ENCODE measurements at places on chromosomes 5 and 9.
A peak's percentile ranks its signal among the peaks of the same experiment; 100 is the strongest.

DNA sequence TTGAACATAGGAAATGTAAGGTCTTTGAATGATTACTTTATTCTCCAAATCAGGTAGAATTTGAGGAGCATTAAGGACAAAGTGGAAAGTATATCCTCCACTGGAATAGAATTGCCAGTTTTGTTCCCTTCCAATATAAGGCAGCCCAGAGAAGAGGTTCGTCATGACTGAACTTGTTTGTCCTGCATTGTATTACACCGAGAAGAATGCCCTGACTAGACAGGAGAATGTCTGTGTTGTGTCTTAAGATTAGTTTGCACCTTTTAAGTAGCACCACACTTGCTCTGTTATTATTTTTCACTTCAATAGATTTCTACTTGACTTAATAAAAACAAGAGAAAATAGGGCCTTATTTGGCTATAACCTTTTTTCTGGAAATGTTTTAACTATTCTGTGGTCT, 586.2 kb upstream of the PTGER4 start:
- no peak for DNase-seq

DNA sequence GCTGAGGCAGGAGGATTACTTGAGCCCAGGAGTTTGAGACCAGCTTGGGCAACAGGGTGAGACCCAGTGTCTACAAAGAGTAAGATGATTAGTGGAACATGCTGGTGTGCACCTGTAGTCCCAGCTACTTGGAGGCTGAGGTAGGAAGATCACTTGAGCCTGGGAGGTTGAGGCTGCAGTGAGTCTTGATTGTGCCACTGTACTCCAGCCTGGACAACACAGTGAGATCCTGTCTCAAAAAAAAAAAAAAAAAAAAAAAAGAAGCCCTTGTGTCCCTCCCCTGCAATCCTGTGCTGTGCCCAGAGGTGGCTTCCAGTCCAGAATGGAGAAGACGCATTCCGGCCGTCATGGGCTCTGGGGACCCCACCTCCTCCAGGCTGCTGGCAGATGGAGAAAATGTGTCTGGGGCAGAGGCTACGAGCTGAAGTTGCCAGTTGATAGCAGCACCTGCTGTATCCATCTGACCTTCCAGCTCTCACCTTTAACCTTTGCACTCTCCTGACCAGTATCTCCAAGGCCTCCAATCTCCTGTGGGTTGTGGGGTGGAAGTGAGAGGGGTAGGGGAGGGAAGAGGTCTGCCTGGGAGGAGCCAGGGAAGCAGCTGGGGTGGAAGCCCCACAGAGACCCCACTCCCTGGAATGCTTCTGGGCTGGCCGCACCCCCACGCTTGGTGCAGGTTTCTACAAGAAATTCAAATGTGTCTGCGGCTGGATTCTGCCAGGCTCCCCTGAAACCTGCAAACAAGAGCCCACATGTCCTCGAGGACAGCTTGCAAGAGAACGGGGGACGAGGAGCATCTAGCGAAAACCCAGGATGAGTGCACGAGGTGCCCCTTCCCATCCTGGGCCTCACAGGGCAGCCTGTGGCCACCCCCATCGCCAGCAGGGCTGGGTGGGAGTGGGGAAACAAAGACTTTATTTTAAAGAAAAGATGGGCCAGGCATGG, 148.3 kb upstream of the IER5L start:
- no peak for DNase-seq

DNA sequence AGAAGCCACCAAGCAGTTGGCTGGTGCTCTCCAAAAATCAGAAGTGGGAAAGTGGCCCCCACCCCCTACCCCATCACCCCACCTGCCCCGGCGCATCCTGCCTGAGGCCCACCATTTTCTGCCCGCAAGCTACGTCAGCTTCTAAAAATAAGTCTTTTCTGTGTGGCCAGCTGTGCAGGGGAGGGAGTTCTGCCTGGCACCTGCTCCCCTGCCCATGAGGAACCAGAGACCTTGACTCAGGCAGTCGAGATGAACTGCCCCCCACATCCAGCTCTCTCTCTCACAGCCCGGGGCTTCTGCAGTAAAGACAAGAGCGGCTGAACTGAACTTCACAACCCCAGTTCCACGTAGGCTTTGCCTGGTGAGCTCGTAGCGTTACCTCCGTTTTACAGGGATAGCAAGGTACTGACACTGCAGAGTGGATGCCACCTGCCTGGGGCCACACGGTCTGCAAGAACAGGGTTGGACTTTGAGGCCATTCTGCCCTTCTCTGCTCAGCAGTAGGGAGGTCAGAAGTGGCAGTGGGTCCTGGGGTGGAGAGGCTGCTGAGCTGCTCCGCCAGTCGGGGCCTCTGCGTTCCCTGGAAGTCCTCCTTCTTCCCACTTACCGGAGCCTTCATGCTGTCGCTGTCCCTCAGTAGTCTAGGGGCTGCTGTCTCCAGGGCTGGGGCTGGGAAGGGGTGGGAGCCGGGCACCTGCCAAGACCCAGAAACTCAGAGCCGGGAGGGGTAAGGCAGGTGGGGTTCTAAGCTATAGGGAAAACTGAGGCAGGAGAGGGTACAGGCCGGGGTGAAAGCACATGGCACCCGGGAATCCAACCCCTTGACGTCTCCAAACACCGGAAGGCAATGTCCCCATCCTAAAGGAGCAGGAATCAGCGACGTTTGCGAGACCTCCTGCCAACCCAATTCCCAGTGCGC, 781 bp downstream of the ST6GALNAC4 start:
- DNase-seq: peak; percentile 90

DNA sequence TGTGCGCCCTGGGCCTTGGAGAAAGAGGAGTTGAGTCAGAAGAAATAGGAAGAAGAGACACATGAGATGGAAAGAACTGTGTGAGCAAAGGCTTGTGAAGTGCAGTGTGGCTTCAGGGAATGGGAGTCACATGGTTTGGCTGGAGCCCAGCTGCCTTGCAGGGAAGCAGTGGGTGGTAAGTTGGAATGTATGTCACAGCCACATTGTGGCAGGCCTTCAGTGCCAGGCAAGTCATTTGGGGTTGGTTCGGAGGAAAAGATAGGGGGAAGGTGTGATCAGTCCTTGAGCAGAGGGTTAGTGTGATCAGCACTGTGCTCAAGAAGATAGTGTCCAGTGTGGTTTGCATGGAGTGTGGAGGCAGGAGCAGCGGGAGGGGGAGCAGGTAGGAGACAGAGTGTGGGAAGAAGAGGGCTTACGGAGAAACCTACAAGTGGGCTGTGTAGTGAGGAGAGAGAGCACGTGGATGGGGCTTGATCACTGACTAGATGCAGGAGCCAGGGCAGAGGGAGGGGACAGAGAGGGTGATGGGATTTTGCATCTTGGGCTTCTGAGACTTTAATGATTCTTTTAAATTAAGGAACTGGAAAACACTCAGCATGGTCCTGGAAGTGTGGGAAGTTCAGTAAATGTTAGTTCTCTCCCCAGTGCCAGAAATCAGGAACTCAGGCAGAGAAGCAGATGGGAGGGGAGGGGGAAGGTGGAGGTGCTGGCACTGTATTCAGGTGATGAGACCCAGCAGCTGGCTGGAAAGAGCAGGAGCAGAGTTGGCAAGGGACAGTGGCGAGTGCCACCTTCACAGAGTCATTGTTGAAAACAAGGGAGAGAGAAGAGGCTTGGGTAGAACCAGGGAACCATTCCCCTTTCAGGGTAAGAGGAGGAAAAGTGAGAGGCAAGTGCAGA, 46.6 kb downstream of the ARHGAP26 start:
- DNase-seq: no peak

- DNase-seq: peak; percentile 77
These were observed 263.2 kb downstream of the DMAC1 start for GRCh38 chr9:7536310-7536939.

DNA sequence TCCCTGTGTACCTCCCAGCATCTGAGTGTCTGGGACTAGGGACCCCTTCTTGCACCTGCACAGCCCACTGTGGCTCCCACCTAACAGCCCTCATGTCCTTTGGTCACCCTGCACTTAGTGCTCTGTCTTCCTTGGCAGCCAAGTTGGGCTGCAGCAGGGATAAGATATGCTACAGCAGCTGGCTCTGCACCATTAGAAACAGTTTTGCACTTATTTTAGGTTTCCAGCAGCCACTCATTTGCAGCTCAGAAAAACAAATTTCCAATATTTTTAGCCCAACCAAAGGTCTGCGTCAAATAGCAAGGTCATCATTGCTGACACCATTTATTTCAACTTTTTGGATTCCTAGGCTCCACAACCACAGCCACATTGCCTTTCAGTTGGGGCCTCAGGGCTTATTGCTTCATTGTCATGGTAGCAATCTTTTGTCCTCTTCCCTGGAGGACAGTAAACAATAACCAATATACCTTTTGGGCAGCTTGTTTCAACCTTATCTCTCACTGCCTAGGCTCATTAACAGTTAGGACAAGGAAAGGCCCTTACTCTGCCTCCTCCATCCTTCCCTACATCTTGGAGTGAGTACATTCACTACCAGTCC, 263.9 kb downstream of the COX7C start:
- DNase-seq: no peak

DNA sequence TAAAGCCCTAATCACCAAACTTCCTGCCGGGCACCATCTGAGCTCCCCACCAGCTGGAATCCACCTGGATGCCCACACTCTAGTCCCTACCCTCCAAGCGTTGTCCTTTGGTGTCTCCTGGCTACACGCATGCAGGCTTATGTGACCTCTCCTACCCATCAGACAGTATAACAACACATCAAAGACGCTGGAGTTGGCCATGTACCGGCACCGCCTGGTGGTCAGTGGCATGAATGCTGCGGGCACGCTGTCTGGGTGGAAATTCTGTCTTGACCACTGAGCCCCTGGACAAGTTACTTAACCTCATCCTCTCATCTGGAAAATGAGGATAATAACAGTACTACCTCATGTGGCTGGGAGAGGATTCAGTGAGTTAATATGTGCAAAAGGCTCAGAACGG, 23.4 kb upstream of the CORO2A start:
- DNase-seq: no peak

GRCh38 chr9:2874001-2874750, 30.3 kb upstream of the PUM3 start:
- no peak for DNase-seq

DNA sequence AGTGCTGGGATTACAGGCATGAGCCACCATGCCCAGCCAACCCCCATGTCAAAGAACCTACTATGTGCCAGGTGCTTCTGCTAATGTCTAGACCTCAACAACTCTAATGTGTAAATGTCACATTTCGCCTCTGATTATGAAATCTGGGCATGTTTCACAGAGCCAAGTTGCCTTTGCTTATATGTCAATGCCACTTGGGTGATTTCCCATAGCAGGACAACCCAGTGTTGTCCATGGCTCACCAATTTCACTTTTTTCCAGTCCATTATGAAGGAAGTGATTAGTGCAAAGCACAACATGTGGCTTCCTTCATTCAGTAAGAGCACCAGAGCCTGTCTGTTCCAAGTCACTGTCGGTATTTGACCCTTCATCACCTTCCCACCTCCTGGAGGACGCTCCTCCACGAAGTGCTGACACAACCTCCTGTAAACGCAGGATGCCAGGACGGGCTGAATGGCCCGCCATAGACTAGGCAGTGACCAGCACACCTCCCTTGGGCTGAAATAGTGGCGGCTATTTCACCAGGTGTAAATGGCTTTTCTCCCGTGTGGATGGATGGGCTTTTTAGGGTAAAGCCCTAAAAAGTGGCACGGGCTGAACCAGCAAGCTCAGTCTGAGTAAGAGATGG, 962 bp upstream of the PKN3 start:
- no peak for DNase-seq

- DNase-seq: no peak
These were observed 36.7 kb upstream of the SLC36A2 start for GRCh38 chr5:151384106-151384505.

DNA sequence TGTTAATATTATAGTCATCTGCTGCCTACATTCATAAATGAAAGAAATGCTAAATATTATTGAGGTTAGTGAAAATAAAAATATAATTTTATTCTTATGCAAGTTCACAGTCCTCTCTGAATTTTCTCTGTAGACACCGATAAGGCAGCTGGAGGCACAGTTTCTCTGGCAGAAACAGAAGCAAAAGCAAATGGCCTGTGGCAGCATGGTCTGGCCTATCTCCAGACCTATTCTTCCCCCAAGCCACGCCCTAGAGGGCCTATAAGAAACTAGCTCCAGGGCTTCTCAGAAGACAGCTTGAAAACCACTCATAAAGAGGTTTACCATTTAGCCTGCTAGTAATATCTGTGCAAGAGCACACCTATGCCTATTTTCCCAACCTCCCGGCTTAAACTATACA, 28.4 kb downstream of the MRPS27 start:
- DNase-seq: peak; percentile 71

DNA sequence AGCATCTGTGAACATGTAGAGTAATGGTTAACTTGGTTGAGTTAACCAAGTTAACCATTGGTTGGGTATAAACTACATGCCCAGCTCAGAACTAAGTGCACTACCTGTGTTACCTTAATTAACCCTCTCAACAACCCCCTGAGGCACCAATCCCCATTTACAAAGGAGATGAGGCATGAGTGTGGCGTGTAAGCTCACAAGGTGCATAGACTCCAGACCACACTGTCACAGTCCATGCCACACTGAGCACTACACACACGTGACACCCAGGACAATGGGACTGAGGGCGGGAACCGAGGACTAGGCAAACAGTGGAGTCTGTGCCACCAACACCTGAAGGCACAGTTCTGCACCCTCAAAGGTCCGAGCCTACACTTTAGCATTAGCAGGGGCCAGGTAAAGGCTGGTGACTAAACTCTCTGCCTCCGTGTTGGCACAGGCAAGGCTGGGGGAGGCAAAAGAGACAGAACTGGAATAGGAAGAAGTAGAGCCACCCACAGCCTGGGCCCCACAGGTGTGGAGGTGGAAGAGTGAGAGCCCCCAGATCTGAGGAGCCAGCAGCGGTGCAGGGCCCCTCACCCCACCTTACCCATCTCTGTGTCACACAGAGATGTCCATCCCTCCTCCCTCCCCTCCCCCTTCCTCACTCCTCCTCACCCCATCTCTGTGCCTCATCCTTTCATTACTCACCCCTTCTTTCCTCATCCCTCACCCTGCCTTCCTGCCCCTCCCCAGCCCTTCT, 2.2 kb upstream of the DNAJB5 start:
- DNase-seq: no peak

DNA sequence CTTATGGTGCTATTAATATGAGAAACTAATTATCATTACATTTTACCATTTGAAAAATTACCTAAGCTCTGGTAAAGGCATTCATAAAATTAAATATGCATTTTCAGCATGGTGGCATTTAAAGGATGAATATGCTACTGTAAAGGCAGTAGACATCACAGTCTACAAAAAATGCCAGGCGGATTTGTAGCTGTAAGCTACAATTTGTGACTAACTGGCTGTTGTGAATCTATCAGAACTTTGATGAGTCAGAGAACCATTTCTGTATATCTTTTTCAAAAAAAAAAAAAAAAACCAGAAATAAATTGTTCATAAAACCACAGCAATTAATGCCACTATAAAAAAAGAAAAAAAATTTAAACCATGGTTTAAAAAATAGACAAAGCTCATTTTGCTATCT, 186.3 kb downstream of the NFIB start:
- DNase-seq: no peak

- no peak for DNase-seq
These were observed 458 bp downstream of the PRSS3 start for GRCh38 chr9:33795819-33796218.

DNA sequence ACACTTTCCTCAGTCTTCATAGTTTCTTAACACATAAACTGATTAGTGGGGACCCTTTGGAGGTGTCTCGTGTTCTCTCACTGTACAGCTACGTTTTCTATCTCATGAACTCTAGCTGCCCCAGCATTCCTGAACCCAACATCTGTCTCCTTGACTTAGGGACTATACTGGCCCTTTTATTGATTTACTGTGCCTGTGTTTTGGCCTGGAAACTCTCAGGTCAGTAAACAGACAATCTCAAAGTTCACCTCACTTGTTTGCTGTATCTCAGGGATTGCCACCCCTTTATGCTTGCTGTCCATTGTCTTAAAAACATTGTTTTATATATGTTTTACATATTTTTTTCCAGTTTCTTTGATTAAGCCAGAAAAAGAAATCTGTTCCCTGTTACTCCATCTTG, 222.8 kb downstream of the FAM170A start:
- DNase-seq: no peak

- no peak for DNase-seq
These were observed 167.3 kb upstream of the FST start for GRCh38 chr5:53313145-53313544.

All from Karpas-422 (cell line).